Left forelimb (tissue), 1 donor: ENCODE measurements at places on chromosomes 6 and 20.

DNA sequence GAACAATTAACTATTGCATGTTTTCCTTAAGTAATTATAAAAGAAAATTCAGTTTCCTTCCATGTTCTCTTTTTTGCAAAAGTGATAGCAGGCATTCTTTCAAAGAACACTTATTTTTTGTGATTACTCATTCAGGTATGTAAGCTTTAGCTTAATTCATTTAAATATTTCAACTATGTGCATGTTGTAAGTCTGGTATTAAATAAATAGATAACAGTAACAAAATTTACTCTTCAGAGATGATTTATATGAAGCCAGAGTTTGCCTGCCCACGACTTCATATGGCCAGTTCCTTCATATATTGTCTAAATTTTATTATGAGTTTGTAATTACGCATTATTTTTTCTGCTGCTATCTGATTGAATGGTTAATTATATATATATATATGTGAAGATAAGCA, 110.9 kb downstream of the ADGRG6 start:
- no peak for DNase-seq

DNA sequence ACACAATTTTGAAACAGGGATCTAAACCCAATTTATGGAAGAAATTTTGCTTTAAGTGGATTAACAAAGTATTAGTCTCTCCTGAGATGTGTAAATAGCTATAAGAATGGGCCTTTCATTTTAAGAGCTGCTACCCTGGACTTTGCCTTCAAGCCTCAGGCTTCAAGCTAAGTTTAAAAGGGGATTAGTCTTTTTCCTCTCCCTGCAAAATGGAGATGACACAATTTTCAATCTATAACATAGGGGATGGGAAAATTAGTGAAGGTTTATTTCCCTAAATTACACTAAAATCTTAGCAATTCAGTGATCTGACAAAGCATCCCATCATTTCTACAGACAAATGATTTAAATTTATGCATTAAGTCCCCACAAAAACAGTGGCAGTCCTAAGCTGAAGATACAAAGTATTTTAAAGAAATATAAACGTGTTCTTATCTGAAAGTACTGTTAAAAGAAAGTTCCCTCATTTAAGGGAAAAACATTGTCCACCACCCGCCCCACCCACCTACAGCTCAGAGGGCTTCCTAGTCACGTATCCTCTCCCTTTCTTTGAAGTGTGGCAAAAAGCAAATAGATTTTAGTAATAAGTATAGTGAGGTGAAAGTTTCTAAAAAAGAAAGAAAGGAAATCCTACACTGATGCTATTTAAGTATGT, 14.5 kb downstream of the ARHGAP18 start:
- DNase-seq = no peak

- no peak for DNase-seq
Measured at GRCh38 chr6:82872185-82872584, 193.5 kb downstream of the UBE3D start.

DNA sequence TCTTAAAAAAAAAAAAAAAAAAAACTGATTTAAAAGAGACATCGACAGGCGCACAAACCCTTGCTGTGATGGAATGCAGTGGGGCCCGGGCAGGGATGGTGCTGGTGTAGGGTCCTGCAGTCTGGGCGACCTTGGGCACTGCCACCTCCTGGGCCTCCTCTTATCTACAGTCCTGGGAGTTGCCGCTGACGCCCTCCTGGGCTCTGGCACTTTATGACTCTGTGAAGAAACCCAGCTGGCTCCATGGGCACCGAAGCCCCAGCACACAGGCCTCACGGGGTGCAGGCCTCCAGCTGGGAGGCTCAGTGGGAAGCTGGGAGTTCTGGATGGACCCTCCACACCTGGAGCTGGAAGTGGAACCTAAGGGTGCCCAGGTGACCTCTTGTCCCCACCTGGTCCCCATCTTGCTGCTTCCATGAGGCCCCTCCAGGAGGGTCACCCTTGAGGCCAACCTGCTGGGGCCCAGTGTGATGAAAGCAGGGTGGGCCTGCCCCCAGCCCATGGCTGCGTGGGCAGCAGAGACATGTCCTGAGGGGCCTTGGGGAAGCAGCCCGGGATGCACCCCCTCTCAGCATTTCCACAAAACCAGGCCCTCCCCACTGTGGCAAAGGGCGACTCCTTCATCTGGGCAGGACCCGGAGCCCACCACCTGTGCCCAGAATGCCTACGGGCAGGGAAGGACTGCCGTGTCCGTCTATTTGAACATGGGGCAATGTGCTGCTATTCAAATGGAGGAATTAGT, 104.9 kb downstream of the ASXL1 start:
- DNase-seq = no peak

DNA sequence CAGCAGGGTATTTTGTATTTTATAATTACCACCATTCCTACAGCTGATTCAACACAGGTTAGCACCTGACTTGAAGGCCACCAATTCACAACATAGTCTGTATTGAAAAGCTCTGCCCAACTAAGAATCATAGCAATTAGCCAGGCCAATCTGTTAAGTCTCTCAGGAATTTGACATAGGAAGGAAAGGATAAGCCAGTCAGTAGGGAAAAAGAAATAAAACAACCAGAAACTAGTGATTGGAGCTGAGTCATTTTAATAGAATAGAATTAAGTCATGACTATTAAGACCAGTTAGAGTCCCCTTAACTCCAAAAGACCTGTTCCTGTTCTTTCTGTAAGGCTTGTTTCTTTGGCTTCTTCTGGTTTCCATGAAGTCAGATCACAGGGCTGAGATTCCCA, 8.1 kb downstream of the RANBP9 start:
- DNase-seq = no peak

GRCh38 chr6:119557239-119557638, 207.7 kb upstream of the MAN1A1 start:
- DNase-seq = no peak

- DNase-seq = no peak
Measured at GRCh38 chr6:16683641-16684194, 77.5 kb downstream of the ATXN1 start.

- peak; percentile 66 for DNase-seq
Measured at GRCh38 chr20:6122873-6123648, at the start of gene FERMT1. Gene FERMT1 (minus strand): TSS chr20:6123030. CDS start chr20:6119554, 3,476 bp downstream.

DNA sequence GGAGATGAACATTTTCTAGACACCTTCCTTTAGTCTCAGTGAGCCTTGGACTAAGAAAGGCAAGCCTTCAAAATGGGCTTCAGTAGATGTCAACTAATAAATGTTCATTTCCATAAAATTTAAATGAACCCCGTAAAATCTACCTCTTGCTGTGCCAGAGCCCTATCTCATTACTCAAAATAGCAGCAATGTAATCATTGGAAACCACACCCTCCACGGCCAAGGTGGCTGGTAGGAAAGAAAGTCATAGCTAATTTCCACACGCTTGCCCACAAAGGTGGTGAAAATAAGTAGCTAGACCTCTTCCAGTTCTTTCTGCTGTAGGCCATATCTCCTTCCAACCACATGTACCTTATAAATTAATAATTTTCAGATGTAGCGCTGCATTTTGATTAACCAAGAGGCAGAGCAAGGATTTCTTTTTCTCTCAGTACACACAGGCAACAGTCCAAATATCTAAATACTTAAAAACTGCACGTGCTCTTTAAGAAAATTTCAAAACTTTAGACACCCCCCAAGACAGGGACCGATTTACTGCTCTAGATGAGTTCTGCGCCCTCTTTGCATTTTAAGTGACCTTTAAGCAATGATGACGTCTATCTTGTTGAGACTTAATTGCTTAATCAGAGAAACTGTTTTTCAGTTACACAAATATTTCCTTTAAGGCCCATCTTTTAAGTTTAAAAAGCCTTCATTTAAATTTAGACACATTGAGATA, 290.8 kb downstream of the ZNF217 start:
- DNase-seq = no peak

DNA sequence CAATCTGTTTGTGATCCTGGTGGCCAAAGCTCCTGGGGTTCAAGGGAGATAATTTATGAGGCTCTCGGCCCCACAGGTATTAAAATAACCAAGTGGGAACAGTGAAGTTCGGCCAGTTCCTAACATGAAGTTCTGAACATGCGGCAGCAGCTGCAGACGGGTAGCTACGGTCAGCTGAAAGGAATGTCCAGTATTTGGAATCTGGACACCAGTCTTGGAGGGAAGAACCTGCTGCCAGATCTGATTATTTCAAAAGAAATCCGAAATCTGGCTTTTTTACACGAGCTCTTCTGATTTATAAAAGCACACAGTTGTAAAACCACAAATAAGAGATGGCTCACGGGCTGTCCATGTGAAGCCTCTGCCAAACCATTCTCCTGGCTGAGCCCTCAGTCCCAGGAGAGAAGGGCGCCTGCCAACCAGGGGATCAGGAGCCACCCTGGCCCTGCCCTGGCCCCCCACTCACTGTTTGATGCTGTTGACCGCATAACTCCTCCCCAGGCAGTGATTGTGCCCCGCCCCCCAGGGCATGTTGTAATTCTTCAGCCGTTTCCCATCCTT, 28.2 kb upstream of the KCNB1 start:
- DNase-seq = no peak

- DNase-seq = no peak
Measured at GRCh38 chr6:35152067-35152707, 11.0 kb upstream of the TCP11 start.

GRCh38 chr6:136652656-136653055, 102.4 kb upstream of the MAP7 start:
- DNase-seq = no peak

DNA sequence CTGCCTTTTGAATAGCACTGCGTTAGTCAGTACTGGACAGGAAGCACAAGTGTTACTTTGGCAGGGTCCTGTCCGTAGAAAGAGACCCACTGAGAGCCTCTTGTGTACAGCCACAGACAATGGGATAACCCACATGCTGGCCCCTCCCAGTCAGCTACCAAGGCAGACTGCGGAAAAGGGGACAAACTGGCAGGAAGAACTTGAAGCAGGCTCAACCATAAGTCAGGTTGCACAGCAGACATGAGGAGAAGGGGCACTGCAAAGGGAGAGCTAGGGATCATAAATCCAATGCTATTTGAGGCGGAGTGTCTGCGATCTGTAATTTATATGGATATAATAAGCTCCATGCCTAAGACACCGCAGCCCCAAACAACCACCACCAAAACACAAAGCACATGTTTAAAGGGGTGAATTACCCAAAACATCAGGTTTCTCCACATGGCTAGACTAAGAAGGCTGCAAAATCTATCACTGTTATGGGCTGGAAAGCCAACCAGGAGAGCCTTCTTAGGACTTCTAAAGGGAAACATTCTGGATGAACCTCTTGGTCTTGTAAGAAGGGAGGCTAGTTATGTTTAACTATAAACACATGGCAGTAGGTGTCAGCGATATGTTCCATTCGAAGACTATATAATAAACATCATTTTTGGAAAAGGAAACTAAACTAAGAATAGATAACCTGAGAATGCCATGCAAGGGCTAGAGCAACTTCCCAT, 141.7 kb downstream of the BACH2 start:
- no peak for DNase-seq

DNA sequence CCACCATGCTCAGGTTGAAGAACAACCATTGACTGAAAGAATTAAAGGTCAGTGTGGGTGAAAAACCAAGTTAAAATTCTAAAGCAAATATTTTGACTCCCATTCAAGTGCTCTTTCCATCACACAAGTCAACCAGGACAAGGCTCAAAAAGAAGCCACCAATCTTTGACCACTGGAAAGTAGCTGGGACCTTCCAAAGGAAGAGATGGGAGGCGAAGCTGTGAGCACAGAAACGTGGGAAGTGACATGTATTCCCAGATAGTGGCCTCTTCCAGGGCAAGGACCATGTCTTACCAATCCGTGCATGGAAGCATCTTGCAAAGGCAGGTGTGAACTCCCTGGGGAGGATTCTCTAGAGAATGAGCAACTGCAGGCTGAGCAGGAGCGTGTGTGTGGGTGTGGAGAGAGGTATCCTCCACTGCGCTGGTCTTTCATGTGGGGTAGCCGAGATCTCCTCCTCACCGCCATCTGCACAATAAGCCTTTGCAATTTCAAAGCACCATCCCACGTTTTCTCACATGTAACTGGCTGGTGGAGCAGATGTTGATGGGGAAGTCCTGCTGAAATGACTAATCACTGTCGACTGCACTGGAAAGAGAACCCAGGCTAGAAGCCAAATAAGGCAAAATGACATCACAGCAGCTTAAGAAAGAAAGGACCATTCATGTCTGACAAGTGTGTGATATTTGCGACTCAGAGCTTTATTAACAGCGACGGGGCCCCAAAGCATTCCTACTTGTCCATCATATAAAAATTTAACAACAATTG, 189.4 kb upstream of the RREB1 start:
- DNase-seq = no peak

DNA sequence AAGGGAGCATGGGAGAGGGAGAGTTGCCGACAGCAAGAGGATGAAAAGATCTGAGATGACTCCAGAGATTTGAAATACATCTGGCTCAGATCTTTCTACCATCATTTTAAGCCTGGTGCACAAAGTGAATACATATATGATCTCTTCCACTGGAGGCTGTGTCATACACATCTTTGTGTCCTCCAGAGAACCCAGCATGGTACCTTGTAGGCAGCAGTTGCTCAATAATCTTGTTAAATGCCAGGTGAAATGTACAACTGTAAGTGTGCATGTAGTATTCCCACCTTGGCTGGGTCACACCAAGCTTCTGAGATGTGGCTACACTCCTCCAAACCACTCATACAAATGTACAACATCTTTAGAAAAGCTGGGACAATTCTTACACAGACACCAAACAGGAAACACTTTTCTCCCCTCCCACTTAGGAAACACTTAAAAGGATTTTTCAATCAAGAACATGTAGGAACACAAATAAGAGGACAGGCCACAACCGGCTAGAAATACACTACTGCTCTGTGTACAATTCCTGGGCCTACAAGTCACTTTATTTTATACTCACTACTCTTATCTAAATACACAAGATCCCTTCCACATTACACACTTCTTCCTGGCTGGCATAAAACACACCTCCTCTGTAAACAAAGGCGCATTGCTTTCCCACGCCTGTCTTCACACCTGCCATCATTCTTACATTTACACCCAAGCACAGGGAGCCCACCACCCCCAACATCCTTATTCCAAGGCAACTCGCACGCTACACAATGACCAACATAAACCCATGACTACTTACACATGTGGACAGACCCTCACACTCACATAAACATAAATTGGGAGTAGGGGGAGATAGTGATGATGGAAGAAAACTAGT, 3.8 kb upstream of the IER3 start:
- no peak for DNase-seq

DNA sequence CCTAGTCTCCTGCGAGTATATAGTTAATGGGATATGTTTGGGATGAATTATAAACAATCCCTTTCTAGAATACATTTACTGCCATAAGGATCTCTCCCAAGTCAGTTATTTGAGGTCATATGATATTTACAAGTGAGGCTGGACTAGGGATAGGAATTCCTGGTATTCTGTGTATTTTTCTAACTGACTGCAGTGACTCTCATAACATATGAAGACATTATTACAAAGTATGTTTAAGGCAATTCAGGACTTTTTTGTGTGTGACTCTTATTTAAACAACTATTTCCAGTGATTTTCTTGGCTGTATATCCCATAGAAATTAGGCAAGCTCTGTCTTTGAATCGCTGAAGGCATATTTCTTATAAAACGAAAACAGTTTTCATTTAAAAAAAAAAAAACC, 18.4 kb upstream of the TNFAIP3 start:
- no peak for DNase-seq

DNA sequence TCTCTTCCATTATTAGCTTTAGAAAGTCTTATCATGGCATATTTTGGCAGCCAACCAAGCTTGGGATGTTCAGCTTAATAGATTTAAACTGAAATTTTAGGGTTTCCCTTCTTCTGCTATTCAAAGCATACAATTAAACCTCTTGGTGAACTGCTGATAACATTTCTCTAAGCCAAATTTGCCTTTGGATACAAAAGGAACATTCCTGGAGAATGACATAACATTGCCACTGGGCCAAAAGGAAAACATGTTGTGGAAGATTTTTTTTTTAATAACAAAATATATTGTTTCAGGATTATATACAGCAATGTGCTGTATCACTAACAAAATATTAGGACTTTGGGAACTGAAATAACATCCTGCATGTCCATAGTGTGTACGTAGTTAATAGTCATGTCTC, 215.1 kb upstream of the TBX18 start:
- DNase-seq = no peak
